ENCODE measurements at places on chromosomes 13 and 19. TPM values are rescaled to one million over a fixed set of nuclear protein-coding genes. Genes with fewer than 3 reads are reported as not detected.

DNA sequence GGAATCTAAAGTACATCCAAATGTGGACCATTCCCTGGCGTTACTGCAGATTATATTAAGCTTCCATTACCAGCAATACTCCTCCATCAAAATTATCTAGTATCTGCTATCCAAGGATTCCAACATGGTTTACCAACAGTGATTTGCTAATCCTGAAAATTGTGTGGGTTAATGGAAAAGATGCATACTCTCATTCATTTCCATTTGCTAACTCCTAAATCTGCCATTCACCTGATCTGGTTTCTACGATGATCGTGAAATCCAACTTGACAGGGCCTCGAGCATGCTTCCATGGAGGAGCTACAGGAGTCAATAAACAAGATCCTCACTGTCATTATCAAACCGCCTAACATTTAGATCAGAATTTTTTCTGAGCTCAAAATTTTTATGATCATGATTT is 121.0 kb downstream of the RGCC start:
- no peak for DNase-seq

- no peak for DNase-seq
These were observed 20.3 kb upstream of the TMTC4 start for GRCh38 chr13:100694722-100695508.

GRCh38 chr13:112679932-112680677 is 9.7 kb upstream of the ATP11A start:
- no peak for DNase-seq

- DNase-seq: no peak
These were observed 9.8 kb upstream of the CNMD start for GRCh38 chr13:52749419-52749818.

DNA sequence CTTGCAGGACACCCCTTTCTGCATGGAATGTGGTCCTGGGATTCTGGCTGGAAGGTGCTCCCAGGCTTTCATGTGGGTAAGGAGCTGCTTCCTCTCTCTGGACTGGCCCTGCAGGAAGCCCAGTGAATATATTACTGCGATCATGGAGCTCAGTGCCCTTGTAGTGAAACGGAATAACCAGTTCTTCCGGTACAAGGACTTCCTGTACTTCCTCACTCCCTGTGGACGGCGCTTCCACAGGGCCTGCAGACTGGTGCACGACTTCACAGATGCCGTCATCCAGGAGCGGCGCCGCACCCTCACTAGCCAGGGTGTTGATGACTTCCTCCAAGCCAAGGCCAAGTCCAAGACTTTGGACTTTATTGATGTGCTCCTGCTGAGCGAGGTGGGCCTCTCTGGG is 8.0 kb downstream of the CYP4F8 start:
- DNase-seq: no peak

DNA sequence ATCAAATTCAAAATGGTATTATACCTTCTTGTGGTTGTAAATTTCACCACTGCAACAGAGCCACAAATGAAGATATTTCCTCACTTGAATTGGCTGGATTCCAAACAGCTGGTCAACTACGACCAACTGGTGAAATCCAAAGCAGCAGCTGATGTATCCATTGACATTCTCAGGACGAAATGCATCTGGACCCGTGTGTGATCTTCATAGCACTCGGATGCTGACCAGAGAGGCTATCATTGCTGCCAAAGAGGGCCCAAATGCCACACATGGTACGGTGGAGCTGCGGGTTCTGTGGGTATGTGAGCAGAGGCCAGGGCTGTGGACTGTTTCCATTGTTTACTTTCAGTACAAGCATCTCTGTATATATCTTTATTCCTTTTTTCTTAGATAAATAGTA is 25.6 kb upstream of the PCCA start:
- no peak for DNase-seq

GRCh38 chr13:33262594-33262993 is 23.0 kb downstream of the STARD13 start:
- DNase-seq: no peak

DNA sequence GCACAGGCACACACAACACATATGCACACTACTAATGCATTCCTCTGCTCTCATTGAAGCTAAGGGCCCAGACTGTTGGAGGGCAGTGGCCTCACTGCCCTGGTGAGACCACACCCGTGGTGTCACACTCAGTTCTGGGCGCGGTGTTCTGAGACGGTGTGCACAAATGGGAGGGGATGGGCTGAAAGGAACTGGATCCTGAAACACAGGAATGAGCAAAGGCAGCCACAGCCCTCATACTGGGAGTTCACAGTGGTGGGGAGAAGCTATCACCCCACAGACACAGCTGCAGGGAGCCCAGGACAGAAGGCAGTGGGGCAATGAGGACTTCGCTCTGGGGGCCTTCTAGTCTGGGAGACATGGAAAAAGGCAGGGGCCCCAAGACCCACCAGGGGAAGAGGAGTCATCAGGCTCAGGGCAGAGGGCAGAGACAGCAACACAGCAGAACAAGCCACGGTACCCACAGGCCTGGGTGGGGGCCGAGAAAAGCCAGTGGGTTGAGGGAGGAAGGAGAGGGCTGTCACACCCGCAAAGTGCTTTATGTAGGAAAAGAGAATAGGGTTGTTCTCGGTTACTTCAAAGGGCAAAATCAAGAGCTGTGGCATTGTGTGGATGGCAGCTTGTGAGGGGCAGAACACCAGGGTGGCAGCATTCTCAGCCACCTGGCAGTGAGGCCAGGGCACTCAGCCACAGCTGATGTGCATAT is 75.4 kb upstream of the GPR183 start:
- peak; percentile 21 for DNase-seq

DNA sequence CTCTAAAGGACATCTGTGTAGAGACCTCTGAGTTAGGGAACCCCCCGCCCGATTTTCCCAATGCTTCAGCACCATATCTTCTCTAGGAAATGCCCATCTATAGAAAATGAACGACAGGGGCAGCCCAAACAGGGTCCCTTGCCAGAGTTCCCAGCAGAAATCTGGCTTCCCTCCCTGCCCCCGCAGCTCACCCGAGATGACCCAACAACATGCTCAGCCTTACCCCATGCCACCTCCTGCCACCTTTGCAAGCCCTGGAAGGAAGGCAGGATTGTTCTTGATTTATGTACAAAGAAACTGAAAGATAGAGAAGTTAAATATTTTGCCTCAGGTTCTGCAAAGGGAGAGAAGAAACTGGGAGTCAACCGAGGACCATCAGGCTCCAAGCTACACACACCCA is 105.6 kb upstream of the UQCRFS1 start:
- DNase-seq: no peak

DNA sequence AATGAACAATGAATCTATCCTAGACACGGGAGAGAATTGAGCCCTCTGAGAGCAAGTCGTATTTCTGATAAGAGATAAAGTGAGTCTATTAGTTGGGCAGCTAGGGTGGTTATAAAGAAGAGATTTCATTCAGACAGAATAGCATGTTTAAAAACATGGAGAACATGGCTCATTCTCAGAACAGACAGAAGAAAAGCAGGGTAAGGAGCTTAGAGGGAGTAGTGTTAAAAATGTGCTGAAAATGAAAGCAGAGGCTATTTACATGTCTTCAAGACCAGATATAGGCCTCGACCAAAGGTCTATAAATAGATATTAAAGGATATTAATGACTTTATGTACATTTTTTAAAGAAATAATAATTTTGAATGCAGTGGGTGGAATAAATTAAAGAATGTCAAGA is 149.5 kb downstream of the SLITRK1 start:
- DNase-seq: no peak

- no peak for DNase-seq
These were observed 35.8 kb upstream of the TM9SF2 start for GRCh38 chr13:99465454-99465853.

GRCh38 chr13:105928048-105928447 is 607.4 kb downstream of the EFNB2 start:
- no peak for DNase-seq

GRCh38 chr13:112715210-112715609 is 25.4 kb downstream of the ATP11A start:
- no peak for DNase-seq

GRCh38 chr19:35240327-35240726 is 8.5 kb upstream of the LSR start:
- DNase-seq: no peak

- DNase-seq: no peak
These were observed 34.5 kb downstream of the MTUS2 start for GRCh38 chr13:28854657-28855056.

DNA sequence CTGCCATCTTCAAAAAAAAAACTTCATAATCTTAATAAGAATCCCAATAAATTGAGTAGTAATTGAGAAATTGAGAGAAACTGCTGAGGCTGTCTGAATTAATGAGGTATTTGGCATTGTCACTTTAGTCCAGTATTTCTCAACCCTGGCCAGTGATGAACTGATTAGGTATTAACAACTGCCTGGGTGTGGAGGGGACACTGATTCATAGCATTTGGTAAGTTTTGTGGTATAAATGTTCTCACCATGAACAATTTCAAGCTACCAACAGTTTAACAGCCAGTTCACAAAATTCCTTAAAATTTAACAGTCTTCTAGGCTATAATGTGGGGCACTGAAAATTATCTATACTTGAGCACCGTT is 18.3 kb downstream of the GPC6 start:
- no peak for DNase-seq

DNA sequence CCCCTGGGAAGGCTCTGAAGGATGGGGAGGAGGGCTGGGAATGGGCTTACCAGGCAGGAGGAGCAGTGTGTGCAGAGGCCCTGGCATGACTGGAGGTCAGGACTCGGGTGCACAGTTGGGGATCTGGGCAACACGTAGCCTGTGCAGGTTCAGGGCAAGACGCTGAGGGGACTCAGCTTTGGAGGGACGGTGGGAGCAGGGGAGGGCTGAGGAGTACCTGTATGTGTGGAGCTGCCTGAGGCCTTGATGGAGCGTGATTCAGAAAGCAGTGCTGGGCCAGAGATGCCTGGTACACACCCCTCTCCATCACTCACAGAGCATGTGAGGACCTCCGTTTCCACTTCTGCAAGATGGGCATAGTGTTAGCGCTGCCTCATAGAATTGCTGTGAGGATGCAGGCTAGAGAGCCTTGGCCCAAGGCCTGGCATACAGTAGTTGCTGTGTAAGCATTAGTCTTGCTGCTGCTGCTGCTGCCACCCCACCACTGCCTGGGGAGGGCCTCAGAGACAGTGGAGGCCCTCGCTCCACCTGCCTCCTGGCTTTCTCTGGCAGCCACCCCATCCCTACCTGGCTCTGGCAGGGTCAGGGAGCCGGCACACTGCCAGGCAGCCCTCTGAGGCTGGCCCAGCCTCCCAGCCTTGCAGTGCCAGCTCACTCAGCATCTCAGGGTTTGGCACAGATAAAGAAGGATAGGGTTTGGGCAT is 2.4 kb downstream of the PAK4 start:
- no peak for DNase-seq

DNA sequence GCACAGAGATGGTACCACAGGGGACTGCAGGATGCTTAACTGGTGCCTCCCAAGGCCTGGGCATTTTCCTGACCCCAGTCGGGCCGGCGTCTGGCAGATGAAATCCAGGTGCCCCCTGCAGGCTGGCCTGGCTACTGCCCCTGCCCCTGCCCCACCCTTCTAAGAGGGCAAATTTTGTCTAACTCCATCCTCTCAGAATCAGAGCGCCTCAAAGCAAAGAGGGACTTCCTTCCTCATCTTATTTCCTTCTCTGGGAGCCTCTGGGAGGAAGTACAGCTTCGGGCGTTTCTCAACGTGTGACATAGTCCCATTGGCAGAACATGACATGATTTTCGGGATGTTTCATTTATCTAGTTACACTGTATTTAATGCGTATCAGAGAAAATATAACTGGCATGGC is 2.7 kb downstream of the PRKACA start:
- peak; percentile 48 for DNase-seq

DNA sequence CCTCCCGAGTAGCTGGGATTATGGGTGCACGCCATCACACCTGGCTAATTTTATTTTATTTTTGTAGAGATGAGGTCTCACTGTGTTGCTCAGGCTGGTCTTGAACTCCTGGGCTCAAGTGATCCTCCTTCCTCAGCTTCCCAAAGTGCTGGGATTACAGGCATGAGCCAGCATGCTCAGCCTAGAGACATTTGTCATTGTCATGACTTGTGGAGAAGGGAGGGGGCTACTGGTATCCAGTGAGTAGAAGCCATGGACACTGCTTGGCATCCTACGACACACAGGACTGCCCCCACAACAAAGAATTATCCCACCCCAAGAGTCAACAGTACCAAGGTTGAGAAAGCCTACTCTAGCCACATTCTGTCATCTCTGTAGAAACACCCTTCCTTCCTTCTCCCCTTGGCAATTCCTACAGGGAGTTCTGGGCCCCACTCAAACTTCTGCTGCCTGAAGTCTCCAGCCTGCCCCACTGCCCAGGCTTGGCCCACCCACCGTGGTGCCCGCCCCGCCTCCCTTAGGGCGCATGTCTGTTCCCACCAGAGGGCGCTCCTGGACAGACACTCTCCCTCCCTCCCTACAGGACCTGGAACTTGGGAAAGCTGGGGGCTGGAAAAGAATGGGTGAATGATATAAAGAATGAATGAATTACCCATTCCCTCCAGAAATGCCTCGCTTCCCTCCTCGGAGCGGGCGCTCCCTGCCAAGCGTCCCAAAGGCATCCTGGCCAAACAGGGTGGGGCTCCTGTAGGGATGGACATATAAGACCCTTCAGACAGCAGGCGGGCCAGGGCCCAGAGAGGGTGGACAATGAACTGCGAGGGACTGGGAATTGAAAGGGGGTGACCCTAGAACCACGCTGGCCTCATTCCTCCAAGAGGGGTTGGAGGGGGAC is 5.5 kb upstream of the EMP3 start:
- DNase-seq: peak; percentile 75

- no peak for DNase-seq
These were observed 1.2 kb upstream of the ZNF574 start for GRCh38 chr19:42074513-42075363.

GRCh38 chr13:52992110-52992509 is 36.5 kb upstream of the OLFM4 start:
- no peak for DNase-seq

- DNase-seq: no peak
These were observed 8.7 kb downstream of the MARCHF2 start for GRCh38 chr19:8421484-8422461.

Gene LIG1
- 103 TPM for total RNA-seq

Gene ZIC5
- total RNA-seq: not detected

Gene ZNF568
- 7.7 TPM for total RNA-seq

Gene FGF21
- total RNA-seq: not detected

Gene RFPL4AL1
- total RNA-seq: not detected

Gene GJB2
- 2.4 TPM for total RNA-seq

Gene F2RL3
- 0.24 TPM for total RNA-seq

Gene BRCA2
- total RNA-seq: 7.2 TPM

Gene PROZ
- total RNA-seq: not detected

Gene KPNA3
- total RNA-seq: 65.1 TPM

Gene CBY2
- total RNA-seq: not detected

Gene SMAD9
- not detected for total RNA-seq

Gene ZIM2
- not detected for total RNA-seq

Gene IZUMO4
- 4.2 TPM for total RNA-seq

Gene DLL3
- total RNA-seq: 1.7 TPM
